ENCODE measurements at places on chromosomes 5 and 9.

- DNase-seq, result no peak
These were observed 47.0 kb downstream of the APC start for GRCh38 chr5:112784726-112785125.

- no peak for DNase-seq
These were observed 46.2 kb downstream of the RNF145 start for GRCh38 chr5:159163027-159163700.

DNA sequence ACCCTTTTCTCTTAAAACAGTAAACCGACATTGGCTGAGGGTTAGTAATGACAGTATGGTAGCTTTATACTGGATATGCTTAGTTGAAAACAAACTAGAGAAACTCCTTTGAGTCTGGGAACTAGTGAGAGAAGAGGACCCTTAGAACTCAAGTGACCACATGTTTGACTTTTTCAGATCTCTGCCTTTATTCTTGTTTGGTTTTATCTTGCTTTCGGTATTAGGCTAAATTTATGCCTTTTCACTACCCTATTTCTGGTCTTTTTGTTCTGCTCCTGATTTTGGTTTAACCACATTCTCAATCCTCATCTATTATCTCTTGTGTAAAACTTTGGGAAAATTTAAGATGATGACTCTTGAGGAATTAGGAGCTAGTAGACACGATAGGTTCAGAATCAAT, 11.0 kb downstream of the SNAPC3 start:
- DNase-seq, result no peak

GRCh38 chr5:168317521-168318147, 26.2 kb downstream of the WWC1 start:
- no peak for DNase-seq
